ENCODE measurements at places on chromosomes 4 and X.

GRCh38 chrX:24777660-24778059, 83.9 kb downstream of the POLA1 start:
- DNase-seq = no peak

DNA sequence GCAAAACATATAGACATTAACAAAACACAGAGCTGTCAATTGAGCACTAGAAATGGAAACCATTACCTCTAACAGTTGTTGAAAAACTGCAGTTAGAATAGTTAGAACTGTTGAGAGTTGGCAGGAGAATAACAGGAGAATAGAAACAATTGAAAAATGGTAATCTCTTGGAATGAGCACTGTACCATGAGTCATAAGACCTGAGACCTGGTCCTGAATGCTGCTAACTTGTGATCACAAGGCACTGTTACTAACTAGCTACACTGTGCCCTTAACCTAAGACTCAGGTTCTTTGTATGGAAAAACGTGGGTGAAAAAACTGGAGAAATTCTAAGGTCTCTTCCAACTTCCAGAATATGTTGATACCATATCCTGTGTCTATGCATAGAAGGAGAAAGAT, 29.3 kb downstream of the FAM114A1 start:
- DNase-seq = no peak

DNA sequence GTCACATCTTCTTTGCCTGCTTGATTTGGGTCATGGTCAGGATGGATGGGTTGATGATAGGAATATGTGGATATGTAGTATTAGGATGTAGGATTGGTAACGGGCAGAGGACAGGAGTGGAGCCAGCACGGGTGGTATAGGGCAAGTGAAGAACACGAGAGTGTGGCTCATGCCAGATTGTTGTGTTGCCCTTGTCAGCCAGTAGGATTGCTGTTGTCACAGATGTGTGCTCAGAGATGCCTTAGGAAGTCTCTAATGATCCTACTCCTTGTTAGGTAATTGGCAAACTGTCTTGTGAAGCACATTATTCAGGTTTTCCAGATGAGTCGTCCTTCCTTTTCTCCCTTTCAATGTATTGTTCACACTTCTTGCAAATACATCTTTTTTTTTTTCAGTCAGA, 5.5 kb downstream of the ATP10D start:
- DNase-seq = no peak

DNA sequence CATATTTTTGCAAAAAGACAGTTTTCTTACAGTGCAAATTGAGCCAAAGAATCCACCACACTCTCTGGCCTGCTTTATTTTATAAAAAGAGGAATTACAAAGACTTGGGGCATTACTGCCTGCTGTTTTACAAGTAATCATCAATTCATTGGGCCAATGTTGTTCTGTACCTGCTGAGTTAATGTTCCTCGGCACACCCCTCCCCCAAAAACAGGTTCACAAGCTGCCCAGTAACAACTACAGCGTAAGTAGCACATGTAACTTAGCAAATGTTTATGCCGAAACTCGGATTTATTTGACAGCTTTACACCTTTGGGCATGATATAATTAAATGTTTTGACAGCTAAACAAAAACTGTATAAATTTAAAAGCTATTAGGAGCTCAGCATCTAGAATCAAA, 214.6 kb upstream of the MAB21L2 start:
- DNase-seq = no peak

- DNase-seq = no peak
Observed at GRCh38 chr4:175068266-175068665, 150.1 kb downstream of the ADAM29 start.

DNA sequence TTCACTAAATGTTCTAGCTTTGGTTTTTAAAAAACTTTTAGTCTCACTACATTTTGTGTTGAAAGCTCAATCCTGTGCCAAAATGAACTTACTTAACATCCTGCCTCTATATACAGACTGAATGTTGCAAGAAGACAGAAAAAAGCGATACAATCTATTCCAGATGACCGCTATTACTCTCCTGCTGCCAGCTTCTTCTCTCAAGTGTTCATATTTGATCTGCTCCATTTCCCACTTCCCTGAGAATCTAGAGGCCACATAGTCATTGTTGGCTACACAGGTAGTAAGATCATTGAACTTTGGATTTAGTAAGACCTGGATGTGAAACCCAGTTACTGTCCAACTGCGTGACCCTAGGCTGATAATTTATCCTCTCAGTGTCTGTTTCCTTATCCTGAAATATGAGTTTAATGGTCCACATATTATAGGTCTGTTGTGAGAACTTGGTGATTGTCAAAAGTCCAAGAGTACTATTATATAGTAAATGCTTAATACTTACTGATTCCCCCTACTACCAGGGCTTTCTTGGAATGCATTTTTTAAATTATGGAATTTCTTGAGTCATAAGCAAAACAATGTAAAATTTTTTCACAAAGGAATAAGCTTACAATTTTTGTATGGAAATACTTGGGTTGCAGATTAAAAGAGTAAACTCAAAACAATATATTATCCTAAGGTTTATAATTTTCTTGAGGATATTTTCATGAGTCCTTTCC, 976.8 kb upstream of the ADGRL3 start:
- DNase-seq = no peak

DNA sequence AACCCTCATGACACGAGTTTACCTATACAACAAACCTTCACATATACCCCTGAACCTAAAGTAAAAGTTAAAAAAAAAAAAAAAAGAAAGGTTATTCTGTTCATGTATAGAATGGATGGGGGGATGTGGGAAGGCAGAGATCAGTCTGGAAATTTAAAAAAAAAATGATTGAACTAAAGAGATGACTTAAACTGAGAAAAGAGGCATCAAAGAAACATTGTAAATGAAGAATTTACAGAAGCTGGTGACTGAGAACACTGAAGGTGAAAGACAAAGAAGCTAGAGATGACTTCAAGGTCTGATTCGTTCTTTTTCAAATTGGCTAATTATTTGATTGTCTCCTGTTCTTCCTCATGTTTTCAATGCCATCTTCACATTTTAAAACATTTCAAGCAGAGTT, 12.8 kb upstream of the ABCG2 start:
- no peak for DNase-seq
